WTC11 (cell line): ENCODE measurements at places on chromosomes 7 and 10.

GRCh38 chr7:114864278-114864677, 57.6 kb upstream of the MDFIC start:
- no peaks in the 10 kb centered on the region for H3K4me1 ChIP-seq
- no peak overlapping the region for H3K27ac ChIP-seq
- DNase-seq, result no peak
- no peaks in the 10 kb centered on the region for H3K27me3 ChIP-seq
- no peaks in the 10 kb centered on the region for H3K36me3 ChIP-seq

DNA sequence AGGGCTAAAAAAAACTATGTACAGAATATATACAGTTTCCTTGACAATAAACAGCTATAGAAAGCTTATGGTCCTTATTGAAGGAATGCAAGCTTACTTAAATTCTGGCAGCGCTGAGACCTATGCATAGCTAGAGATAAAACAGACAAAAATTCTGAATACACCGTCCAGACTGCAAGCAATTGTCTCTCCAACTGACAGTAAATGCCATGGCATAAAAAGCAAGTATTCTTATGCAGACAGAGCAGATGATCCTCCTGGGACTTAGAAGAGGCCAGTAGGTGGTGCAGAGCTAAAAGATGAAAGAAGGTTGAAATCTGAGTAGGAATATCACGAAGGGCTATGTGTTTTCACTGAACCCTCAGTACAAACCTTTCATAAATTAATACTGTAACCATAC, 157.0 kb upstream of the CACNA2D1 start:
- H3K4me1 ChIP-seq, result peaks cover 22% of the 10 kb centered on the region
- no peak for DNase-seq
- no peaks in the 10 kb centered on the region for H3K27me3 ChIP-seq
- H3K27ac ChIP-seq, result no peak overlapping the region; the same call in 1 of the 2 replicates
- H3K4me3 ChIP-seq, result no peak overlapping the region
- H3K36me3 ChIP-seq, result peaks cover 6% of the 10 kb centered on the region

- H3K36me3 ChIP-seq, result no peaks in the 10 kb centered on the region
- no peak overlapping the region for H3K27ac ChIP-seq
- no peak overlapping the region for H3K4me3 ChIP-seq
- H3K27me3 ChIP-seq, result no peaks in the 10 kb centered on the region; the same call in 1 of the 2 replicates
Observed at GRCh38 chr7:72435366-72435765, 23.2 kb upstream of the CALN1 start.

DNA sequence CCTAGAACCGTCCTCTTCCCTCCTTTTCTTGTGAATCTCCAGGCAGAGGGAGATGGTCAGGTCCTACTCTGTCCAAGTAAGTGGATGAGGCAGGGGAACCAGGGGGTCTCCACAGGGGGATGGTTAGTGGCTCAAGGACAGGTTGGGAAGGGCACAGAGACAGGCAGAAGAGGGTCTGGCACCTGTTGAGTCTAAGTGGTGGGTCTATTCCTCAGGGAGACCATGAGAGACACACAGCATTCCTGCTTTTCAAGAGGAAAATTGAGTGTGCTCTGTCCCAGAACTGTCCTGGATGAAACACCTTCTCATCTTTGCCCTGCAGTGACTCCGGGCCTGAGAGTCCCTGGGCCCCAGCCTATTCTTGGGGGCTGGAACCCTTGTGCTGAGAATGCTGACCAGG, 184.8 kb upstream of the GALNT17 start:
- no peak overlapping the region for H3K4me3 ChIP-seq
- peaks cover 4% of the 10 kb centered on the region; the same call in 1 of the 2 replicates for H3K27me3 ChIP-seq
- no peak overlapping the region for H3K27ac ChIP-seq
- H3K36me3 ChIP-seq, result peaks cover 27% of the 10 kb centered on the region
- peaks cover 10% of the 10 kb centered on the region for H3K4me1 ChIP-seq

DNA sequence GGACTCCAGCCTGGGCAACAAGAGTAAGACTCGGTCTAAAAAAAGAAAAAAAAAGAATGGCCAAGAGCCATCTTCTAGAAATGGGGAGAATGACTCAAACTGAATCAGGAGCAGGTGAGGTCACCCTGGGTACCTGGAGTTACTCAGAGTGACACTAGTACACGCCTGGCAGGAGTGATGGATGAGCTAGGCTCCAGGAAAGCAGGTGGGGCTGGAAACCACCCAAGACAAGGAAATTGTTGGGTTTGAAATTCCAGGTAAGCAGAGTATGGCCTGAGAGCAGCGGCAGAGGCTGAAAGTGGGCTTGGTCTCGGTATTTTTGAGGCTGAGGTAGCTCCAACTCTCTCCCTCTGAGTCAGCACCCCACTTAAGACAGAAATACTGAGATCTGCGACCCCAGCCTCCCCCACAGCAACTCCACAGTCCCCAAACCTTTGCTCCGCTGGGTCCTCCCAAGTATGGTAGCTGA, 18.5 kb downstream of the DDIT4 start:
- no peak overlapping the region for H3K27ac ChIP-seq
- no peak for DNase-seq
- peaks cover 6% of the 10 kb centered on the region; the same call in 1 of the 2 replicates for H3K27me3 ChIP-seq
- H3K4me3 ChIP-seq, result no peak overlapping the region
- no peaks in the 10 kb centered on the region for H3K36me3 ChIP-seq
